Left ventricle myocardium inferior (tissue), 1 donor: ENCODE measurements at places on chromosomes 5 and 9. TPM values are rescaled to one million over a fixed set of nuclear protein-coding genes. Genes with fewer than 3 reads are reported as not detected.
A peak's percentile ranks its signal among the peaks of the same experiment; 100 is the strongest.

GRCh38 chr5:10278658-10279279 lies 28.7 kb downstream of the CCT5 start:
- H3K4me1 ChIP-seq = no peaks in the 10 kb centered on the region
- no peaks in the 10 kb centered on the region for H3K27me3 ChIP-seq
- H3K27ac ChIP-seq = no peak overlapping the region
- DNase-seq = no peak
- H3K36me3 ChIP-seq = peaks cover 5% of the 10 kb centered on the region

DNA sequence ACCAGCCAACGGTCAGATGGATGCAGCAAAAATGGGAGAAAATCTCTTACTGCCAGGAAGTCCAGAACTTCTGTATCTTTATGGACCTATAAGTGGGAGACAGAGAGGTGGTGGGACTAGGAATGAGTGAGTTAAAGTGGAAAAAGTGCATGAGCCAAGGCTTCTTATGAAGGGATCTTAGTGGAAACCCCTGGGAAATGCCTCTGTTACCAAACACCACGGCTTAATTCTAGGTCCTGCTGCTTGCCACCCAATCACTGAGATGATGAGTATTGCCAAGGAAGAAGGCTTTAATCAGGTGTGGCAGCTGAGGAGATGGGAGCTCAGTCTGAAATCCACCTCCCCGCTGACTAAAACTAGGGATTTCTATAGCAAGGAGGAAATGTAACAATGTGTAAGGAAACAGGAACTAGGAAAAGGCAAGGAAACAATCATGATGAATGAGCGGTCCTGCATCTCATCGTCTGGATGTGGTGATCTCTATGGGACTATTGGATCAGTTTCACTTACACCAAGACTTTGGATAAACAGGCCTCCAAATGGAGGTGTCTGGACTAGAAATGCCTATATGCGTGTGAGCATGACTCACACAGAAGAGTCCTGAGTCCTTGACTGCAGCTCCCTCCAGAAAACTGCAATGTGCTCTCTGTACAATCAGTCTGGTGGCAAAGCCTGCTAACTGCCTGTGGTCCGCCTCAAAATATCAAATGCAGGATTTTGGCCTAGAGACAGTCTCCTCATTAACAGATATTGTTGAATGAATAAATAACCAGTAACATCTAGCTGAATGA lies 98.2 kb upstream of the PRR16 start:
- DNase-seq = no peak
- H3K4me1 ChIP-seq = no peaks in the 10 kb centered on the region
- H3K27ac ChIP-seq = no peak overlapping the region
- no peak overlapping the region for H3K4me3 ChIP-seq
- no peaks in the 10 kb centered on the region for H3K36me3 ChIP-seq
- no peaks in the 10 kb centered on the region for H3K27me3 ChIP-seq

C9orf152 gene
- not detected for total RNA-seq

PTPN3 gene
- 27.4 TPM for total RNA-seq

DNA sequence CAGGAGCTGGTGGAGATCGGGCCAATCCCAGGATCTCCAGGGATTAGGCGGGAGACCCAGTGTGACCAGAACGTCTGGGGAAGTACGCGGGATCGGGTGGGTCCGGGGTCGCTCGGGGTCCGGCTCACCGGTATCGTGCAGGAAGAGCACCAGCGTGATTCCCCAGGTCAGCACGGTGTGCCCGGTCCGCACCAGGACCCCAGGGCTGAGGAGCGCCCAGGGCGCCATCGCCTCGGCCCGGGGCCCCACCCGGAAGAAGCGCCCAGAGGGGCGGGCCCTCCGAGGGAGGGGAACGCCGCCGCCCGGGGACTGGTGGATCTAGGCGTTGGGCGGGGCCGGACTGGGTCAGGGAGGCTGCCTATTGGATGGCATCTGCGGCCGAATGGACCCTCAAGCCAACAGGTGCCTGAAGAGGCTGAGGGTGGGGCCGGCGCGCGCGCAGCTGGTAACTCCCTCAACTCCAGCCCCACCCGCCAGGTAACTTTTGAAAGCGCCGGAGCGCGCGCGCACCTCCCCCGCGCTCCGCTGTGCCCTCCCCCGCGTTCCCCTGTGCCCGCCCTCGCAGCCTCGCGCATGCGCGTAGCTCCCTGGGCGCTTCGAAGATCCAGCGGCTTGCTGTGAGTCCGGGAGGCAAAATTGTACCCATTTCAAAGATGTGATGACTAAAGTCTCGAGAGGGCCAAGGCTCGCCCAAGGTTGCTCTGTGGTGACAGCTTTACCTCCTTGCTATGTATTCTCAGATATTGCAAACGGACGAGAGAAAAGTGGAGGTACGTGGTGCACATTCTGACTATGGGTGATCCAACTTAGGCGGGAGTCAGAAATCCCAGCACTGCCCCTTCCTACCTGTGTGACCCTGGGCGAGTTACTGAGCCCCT lies at the start of gene ZDHHC12:
ZDHHC12 (minus strand) TSS at position 262 of the 878 bp plus-strand sequence; CDS start at position 228, 34 bp downstream.
- H3K27me3 ChIP-seq = no peaks in the 10 kb centered on the region
- H3K27ac ChIP-seq = peak within 1 kb of the TSS; percentile 89
- peaks cover 13% of the 10 kb centered on the region for H3K4me1 ChIP-seq
- peak; percentile 96 for DNase-seq
- peak within 1 kb of the TSS; percentile 73 for H3K4me3 ChIP-seq

DNA sequence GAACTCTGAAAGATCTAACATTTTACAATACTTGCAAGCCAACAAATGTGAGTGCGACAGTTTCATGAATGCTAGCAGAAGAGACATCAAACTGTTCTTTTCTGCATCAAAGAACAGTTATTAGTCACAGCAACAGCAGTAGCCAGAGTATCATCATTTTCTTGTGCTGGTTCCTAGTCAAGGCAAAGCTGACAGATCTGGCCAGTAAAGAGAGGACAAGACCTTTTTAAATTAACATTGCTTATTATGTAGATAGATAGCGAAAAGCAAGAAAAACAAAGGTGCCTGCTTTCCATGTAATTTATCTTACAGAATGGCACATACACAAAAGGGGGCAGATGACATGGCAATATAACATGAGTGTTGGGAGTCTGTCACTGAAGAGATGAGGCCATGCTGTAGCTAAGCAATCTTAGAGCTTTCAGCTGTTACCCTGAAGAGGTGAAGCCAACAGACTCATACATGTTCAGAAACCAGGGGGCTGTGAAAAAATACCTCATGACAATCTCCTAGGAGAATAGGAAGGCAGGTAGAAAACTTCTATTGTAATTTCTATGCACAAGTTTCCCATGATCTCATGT lies 626.6 kb upstream of the TYRP1 start:
- no peak for DNase-seq
- no peak overlapping the region for H3K4me3 ChIP-seq
- no peaks in the 10 kb centered on the region for H3K36me3 ChIP-seq
- no peak overlapping the region for H3K27ac ChIP-seq

GRCh38 chr5:141717043-141717442 lies 35.0 kb upstream of the ARAP3 start:
- peaks cover 21% of the 10 kb centered on the region for H3K4me1 ChIP-seq
- peaks cover 50% of the 10 kb centered on the region for H3K27me3 ChIP-seq
- no peak overlapping the region for H3K27ac ChIP-seq
- DNase-seq = no peak
- no peaks in the 10 kb centered on the region for H3K36me3 ChIP-seq

MAMDC4 gene
- 13.4 TPM for total RNA-seq

DNA sequence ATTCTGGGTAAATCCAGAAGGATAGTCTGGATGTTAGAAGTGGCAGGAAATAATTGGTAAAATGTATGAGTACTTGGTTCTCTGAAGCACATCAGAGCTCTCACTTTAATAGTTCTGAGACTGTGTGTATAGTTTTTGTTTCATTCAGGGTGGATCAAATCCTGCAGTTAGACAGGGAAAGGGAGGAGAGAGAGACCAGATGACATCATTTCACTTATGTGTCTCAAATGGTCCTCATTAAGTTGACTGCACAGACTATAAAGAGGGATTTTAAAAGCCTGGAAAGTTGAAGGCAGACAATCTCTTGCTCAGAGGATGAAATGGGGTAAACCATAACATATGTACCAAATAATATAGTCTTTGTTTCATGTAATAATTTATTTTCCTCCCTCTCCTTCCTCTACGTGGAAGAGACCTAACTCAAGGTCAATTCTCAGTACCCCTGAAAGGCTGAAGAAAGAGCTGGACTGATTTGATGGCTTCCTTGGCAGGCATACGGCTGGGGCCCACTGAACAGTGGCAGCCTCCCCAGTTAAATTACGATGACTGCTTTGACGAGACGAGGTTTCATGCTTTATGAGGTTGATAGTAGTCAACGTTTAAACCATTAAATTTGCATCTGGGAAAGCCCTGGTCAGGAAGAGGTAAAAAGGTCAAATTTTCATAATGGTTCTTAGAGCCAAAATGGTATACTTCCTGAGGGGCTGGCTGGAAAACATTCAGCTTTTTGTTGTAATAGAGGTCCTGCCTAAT lies 395.1 kb upstream of the RPS23 start:
- H3K4me3 ChIP-seq = no peak overlapping the region
- no peaks in the 10 kb centered on the region for H3K36me3 ChIP-seq
- H3K4me1 ChIP-seq = no peaks in the 10 kb centered on the region
- no peak overlapping the region for H3K27ac ChIP-seq
